ENCODE measurements at places on chromosomes 12 and 14. TPM values are rescaled to one million over a fixed set of nuclear protein-coding genes. Genes with fewer than 3 reads are reported as not detected.

KCNJ8 gene
- total RNA-seq: not detected

CCDC38 gene
- total RNA-seq: 0.39 TPM

VWF gene
- 0.50 TPM for total RNA-seq

SERPINA4 gene
- total RNA-seq: not detected

DNA sequence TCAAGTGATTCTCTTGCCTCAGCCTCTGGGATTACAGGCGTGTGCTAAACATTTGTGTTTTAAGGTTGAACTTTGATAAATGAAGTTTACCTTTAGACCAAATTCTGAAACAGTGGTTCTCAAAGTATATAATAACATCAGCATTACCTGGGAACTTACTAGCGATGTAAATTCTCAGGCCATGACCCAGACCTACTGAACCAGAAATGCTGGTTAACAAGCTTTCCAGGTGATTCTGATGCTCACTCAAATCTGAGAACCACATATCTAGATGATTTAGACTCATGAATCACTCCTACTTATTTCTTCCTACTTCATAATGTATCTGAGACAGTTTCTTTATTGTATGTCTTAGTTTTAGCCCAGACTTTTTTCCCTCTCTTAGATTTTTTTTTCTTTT is 43.6 kb downstream of the RAD51B start:
- DNase-seq: no peak

- no peak for DNase-seq
Observed at GRCh38 chr12:123384318-123384993, 524 bp downstream of the KMT5A start.

DNA sequence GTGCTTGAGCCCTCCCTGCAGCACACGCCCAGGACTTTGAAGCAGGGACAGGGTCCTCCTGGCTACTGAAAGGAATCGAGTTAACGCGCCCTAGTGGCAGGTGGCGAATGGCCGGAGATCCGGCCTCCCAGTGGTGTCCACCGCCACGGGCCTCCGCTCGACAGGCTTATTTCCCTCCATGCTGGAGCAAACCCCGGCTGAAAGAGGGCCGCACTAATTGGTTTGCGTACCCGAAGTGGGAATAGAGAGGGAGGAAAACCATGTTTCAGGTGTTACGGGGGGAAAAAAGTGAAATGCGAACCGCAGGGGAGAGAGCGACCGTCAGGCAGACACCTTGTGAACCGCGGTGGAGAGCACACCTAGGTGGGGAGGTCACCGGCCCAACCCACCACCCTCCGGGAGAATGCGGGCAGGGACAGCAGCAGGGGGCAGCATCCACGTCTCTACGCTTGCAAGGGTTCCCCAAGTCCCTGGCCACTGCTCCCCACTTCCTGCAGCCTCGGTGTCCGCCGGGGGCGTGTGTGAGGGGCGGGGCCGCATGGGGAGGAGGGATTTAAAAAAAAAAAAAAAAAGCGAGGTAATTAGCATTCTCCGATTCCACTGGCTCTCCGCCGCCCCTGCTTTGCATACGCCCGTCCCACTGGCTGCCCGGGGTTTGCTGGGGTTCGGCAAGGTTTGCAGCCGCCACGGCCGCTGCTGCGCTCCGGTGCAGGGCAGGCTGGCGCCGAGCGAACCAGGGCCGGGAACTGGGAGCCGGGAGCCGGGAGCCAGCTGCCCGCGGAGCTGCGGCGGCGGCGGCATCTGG is 224.6 kb upstream of the CRY1 start:
- peak; percentile 62 for DNase-seq

- DNase-seq: no peak
Observed at GRCh38 chr12:15534322-15534721, 212.0 kb downstream of the PTPRO start.

- DNase-seq: no peak
Observed at GRCh38 chr14:67199016-67199415, 9.8 kb downstream of the GARIN2 start.

GRCh38 chr12:124515981-124516380 is 51.4 kb downstream of the NCOR2 start:
- DNase-seq: no peak

GRCh38 chr14:38211255-38211735 is 3.6 kb downstream of the SSTR1 start:
- no peak for DNase-seq

GRCh38 chr12:117009759-117010158 is 89.5 kb downstream of the TESC start:
- DNase-seq: no peak

DNA sequence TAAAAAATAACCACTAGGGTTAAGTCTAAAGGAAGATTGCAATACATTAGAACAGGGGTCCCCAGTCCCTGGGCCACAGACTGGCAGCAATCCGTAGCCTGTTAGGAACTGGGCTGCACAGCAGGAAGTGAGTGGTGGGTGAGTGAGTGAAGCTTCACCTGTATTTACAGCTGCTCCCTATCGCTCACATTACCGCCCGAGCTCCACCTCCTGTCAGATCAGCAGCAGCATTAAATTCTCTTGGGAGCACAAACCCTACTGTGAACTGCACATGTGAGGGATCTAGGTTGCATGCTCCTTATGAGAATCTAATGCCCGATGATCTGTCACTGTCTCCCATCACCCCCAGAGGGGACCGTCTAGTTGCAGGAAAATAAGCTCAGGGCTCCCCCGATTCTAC is 15.5 kb downstream of the ADGRD1 start:
- DNase-seq: no peak

DNA sequence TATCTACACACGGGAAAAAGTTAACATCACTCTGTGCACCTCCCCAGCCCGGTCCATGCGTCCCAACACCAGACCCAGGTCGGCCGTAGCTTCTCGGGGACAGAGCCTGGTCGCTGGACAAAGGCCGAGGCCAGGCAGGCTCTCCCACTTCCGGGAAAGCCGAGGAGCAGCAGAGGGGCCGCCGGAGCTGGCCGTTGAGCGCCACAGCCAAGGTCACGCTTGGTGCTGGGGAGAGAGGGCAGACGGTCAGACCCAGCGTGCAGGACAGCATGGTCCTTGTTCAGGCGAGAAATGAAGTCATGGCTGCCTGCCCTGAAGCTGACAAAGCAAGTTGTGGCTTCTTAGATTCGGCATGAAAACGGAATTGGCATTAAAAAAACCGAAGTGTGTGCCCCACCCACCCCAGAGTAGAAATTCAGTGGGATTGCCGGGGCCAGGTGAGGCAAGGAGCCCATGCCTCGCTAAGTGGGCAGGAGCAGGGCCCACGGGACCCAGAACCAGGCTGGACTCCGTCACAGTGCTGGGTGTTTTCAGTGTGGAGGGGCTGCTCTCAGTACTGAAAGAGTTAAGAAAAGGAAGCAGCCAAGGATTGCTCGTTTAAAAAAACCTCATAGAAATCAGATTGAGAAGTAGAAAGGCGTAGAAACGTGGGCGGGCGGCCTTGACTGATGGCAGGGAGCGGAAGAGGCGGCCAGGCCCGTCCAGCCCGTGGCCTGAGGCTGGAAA is 4.3 kb downstream of the ARL6IP4 start:
- DNase-seq: no peak

- DNase-seq: no peak
Observed at GRCh38 chr12:117293510-117293909, 67.9 kb downstream of the NOS1 start.

DNA sequence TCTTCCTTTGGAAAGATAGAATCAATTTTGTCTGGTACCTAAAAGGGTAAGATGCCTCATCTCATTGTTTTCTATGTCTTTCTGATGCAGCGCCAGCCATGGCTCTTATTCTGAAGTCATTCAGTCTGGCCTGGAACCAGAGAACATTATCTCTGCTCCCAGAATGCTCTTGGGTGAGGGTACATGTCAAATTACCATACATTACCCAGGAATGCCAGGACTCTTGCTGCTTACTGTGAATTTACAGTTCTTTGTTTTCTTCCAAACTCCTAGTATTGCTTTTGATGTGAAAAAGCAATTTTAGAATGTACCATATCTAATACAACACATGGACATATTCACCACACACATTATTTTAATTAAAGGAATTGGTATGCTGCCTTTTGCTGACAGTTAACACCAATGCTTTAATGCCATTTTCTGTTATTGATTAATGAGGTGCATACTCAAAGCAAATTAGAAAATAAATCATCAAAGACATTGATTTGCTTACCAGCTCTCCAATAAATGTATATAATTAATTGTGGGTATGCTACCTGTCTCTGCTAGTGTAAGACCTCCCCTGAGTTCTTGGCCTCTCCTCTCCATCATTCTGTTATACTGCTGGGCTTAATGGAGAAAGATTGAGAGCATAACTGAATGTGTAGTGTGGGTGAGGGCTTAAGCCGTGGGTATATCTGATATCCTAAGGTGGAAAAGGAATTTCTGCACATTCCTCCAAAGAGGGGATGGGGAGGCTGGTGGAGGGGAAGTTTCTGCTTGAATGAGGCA is 337.7 kb downstream of the C12orf75 start:
- no peak for DNase-seq

DNA sequence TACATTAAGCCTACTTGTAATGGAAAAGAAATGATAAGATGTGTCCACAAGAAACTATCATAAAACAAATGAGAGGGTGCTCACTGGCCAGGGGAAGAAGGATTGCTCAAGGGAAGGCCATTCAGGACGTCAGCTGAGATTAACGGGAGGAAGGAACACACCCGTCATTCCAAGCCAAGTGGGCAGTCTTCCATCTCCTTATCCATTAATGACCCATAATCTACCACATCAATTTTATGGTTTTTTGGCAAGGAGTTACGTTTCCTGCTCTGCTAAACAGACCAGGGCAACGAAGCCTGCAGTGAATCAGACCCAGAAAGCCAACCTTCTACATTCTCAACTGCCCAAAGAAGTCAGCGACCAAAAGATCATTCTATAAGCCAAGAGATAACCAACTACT is 25.1 kb downstream of the PRKAB1 start:
- no peak for DNase-seq

GRCh38 chr14:38209572-38210557 is 2.2 kb downstream of the SSTR1 start:
- DNase-seq: no peak

- no peak for DNase-seq
Observed at GRCh38 chr12:29656762-29657538, 126.8 kb downstream of the TMTC1 start.

DNA sequence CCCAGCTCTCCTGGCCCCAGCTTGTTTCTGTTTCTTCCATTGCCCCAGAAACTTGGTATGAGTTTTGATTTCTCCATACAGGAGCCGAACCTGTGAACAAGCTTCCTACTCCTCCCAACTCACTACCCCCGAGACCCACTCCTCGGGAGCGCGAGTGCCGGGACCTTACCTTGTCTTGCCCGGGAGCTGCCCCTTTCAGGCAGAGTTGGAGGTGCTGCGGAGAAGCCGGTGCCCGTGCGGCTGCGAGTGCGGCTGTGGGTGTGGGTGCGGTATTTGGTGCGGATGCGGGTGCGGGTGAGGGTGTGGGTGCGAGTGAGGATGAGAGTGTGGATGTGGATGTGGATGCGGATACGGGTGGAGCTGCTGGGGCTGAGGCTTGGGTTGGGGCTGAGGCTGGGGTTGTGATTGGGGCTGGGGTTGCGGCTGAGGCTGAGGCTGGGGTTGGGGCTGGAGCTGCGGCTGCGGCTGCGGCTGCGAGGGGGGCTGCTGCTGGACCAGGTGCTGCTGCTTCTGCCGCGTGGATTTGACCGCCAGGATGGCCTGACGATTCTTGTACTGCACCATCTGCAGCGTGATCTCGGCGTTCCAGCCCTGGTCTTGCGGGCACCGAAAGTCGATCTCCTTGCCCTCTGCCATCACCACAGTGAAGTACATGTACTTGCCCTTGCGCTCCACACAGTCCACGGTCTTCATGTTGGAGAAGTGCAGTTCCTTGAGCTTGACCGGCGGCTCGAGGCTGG is 1.1 kb downstream of the PHLDA1 start:
- no peak for DNase-seq

- DNase-seq: no peak
Observed at GRCh38 chr14:41476526-41476925, 130.2 kb upstream of the LRFN5 start.

DNA sequence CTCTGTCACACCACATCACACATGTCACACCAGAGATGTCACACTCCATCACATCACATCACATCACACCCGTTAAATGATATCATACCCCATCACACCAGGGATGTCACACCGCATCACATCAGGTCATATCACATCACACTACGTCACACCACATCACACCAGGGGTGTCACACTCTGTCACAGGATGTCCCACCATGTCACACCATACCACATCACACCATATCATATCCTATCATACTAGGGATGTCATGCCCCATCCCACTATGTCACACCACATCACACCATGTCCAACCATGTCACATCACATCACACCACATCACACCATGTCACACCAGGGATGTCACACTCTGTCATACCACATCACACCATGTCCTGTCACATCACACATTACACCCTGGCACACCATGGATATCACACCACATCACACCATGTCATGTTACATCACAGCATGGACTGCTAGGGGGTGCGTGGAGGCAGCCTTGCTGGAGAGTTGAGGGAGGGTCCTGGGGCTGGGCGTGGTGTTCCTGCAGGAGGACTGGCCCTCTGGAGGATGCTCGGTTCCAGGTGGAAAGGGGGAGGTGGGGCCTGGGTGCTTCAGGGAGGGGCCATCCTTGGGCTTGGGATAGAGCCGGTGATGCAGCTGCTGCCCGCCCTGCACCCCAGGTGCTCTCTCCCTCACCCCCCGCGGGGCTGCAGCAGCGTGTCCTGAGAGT is 134.6 kb downstream of the TMEM121 start:
- DNase-seq: no peak

DNA sequence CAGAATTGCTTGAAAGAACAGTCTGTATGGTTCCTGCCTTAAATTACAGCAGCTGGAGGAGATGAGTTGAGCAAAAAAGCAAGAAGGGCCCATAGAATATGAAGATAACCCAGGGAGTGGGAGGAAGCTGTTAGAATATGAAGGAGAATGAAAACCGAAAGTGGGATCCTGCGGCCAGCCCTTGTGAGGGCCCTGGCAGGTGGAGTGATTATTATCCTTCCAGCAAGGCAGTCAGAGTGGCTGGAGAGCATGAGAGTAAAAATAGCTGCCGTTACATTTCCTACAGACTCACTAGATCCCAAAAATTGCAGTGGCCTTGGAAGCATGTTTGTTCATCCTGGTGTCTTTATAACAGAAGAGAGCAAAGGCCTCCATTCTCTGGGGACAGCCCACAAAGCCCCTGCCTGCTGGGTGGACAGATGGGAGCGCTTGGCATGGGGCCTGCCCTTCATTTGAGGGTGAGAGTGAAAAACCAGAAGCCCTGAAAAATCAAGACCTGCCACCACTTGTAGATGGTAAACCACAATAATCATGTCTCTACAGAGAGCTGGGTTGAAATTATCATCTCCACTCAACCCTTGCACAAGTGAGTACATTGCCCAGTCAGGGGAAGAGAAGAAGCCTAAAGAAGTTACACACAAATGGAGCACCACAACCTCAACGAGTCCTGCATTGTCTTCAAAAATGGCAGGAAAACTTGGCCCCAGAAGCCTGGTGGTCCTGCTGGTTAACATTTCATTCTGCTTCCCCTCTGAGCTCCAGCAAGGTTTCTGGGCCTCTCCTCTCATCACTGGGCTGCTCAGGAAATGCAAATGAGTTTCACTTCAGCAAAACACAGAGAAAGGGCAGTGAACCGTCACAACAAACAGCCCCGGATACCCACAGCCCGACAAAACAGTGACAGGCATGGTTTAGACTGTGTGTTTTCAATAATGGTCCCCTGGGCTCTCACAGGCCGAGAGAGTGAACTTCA is 20.5 kb downstream of the ZDHHC22 start:
- no peak for DNase-seq

- peak; percentile 90 for DNase-seq
Observed at GRCh38 chr14:49861699-49862088, 9.1 kb upstream of the NEMF start.

Measured in SJSA1 (cell line).